ENCODE measurements at places on chromosomes 16 and 17.

GRCh38 chr17:4956493-4957061, 5.7 kb downstream of the ENO3 start:
- peak; percentile 28 for DNase-seq

- DNase-seq = peak; percentile 73
These were observed at the start of gene RAD51C for GRCh38 chr17:58692239-58693055. Gene RAD51C (plus strand): TSS chr17:58692602. CDS start chr17:58692644, 42 bp downstream.

DNA sequence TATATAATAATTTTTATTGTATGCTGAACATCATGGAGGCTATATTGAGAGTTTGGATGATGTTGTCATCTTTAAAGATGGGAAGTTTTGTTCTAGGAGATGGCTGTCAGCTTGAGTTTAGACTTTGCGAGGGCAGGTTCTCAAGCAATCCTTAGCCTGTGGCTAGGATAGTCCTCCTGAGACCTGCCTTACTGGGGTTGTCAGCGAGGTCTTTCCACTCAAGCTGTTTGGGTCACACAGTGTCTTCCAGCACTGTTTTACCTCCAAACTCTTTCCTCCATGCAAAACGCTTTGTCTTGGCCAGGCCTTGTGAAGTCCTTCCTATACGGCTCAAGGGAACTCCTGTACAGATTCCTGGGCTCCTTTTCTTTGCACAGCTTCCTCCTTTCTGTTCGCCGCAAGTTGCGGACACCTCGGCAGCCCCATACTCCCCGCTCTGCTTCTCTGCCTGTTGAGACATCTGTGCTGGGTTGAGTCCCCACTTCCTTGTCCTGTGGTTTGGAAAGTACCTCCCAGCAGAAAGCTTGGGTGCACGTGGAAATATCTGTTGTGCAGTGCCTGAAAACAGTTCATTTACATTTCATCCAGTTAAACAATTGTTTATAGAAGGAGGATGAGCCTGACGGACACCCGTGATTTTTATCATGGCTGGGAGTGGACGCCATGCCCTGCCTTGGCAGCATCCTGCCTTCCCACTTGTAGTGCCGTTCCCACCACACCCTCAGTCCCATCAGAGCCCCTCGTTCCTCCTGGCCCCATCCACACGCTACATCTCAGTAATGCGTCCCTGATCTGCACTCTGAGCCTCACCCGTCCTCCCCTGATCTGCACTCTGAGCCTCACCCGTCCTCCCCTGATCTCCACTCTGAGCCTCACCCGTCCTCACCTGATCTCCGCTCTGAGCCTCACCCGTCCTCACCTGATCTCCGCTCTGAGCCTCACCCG, 55.0 kb upstream of the CBFA2T3 start:
- DNase-seq = peak; percentile 45

DNA sequence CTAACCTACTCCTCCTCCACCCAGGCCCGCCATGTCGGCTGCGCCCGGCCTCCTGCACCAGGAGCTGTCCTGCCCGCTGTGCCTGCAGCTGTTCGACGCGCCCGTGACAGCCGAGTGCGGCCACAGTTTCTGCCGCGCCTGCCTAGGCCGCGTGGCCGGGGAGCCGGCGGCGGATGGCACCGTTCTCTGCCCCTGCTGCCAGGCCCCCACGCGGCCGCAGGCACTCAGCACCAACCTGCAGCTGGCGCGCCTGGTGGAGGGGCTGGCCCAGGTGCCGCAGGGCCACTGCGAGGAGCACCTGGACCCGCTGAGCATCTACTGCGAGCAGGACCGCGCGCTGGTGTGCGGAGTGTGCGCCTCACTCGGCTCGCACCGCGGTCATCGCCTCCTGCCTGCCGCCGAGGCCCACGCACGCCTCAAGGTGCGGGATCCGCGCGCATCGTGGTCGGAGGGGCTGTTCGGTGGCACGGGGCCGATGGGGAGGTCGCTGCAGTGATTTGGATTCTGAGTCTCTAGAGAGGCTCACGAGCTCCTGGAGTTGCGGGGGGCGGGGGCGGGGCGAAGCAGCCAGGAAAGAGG, 878 bp downstream of the TRIM72 start:
- no peak for DNase-seq

DNA sequence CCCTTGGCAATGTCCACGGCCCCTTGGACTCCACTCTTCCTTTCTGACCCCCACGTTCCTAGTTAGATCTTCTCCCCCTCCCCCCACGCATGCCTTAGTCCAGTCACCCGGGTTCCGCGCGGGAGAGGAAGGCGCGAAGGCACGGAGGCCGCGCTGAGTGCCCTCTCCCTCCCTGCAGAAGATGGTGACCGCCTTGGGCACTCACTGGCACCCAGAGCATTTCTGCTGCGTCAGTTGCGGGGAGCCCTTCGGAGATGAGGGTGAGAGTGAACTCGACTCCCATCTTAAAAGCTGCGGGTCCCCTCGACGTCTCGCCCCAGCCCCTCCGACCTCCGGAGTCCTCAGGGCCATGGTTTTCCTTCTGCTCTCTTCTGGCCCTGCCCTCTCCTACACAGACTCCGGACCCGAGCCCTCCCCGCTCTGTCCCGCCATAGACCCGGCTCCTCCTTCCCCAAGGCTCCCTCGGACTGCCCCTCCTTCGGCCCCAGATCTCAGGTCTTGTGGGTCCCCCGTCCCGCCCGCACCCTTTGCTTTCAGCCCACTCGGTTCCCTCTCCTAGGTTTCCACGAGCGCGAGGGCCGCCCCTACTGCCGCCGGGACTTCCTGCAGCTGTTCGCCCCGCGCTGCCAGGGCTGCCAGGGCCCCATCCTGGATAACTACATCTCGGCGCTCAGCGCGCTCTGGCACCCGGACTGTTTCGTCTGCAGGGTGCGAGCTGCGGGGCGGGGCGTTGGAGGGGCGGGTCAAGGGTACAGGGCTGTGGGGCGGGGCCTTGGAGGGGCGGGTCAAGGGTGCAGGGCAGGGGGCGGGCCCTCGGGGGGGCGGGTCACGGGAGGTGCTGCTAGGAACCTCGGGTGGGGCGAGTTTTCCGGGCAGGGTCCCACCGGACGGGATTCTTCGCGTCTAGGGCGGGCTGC, 4.6 kb downstream of the TGFB1I1 start:
- DNase-seq = peak; percentile 87
